ENCODE measurements at places on chromosomes 6 and 20.

- DNase-seq, result peak; percentile 63
Measured at GRCh38 chr20:3172933-3173609, at the start of gene LZTS3. Gene LZTS3 (minus strand): TSS chr20:3173549. CDS start chr20:3167163, 6,386 bp downstream.

DNA sequence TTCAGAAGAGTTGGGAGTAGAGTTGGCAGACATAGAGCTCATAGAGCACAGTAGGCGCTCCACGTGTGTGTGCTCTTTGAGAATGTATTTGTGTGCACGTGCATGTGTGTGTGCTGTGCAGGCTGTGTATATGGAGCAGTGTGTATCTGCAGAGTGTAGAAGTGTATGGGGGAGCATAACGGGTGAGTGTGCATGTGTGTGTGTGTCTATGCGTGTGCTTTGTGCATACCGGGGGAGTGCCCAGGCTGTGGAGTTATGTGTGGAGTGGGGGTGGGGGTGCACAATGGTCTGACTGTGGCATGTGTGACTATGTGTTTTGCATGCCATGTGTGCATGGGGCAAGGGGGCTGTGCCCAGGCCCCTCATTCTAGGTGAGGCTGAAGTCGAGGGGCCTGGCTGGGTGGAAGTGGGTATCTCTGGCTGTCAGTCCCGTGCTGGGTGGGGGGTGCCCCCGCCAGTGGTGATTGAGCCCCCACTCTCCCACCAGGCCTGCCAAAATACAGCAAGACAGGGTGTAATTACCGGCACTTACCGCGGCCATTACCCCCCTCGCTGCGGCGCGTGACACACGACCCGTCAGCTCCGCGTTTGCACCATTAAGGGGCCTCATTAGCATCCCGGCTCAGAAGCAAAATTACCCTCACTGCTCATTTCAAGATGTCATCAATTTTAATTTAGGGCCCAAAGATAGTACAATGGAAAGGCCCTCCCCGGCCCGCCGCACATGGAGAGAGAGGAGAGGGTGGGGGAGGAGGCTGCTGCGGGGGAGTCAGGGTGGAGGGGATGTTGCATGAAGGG is 39.1 kb downstream of the MDFI start:
- DNase-seq, result no peak

DNA sequence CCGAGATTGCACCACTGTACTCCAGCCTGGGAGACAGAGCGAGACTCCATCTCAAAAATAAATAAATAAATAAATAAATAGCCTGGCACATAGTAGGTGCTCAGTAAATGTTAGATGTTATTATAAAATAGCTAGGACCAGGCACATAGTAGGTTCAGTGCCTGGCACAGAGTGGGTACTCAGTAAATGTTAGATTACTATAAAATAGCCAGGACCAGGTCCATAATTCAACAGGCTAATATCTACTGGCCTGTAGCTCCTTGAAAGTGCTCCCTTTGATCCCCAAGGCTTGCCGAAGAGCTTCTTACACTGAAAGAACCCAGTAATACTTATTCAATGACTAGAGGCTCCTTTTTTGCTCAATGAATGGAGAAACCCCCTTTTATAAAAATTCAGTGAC is 215.1 kb upstream of the ZNF217 start:
- DNase-seq, result no peak

DNA sequence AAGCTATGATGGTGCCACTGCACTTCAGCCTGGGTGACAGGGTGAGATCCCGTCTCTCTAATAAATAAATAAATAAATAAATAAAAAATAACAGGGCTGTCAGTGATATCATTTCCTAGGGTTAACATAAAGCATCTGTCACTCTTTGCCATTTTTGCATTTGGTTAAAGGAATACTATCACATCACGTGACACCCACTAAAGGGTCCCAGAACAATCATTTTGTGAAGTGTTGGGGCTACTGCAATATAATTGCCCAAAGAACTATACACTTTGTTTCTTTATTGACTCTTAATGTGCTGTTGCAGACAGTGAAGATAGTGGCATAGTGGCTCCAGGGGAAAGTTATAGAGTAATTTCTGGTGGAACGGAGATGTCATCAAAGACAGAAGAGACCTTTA is 176.5 kb upstream of the MMS22L start:
- DNase-seq, result no peak

DNA sequence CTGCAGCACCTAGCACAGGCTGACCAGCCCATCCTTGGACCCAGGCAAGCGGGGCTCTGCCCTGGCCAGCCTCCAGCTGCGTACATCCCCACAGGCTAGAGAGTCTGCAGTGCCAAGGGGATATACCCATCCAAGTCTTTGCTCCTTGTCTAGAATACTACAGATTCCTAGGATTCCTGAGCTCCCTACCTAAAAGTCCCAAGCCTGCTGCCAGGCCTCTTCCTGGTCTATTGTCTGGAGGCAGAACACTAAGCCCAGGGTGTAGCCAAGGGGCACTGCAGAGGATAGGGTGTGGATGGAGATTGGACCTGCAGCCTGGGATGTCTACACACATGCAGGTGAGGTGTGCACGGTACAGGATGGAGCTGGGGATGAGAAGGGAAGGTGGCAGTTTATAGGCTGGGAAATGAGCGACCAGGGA is 90.0 kb upstream of the SIRPA start:
- DNase-seq, result no peak

DNA sequence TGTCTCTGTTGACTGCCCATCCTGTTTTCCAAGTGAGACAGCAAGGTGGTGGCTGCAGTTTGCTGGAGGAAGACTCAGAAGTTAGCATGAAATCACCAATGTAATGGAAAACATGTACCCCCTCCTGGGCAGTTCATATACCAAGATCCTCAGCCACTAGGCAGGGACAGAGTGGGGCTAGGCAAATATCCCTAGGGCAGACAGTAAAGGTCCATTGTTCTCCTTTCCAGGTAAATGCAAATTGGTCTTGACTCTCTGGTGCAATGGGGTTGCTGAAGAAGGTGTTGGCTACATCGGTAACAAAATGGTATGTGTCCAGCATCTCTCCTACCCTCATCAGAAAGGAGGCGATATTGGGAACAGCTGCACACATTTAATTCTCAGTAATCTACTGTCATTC is 233.6 kb upstream of the SOX4 start:
- no peak for DNase-seq

GRCh38 chr6:129124347-129124746 is 241.4 kb downstream of the LAMA2 start:
- no peak for DNase-seq

GRCh38 chr6:23533311-23533710 is 592.7 kb upstream of the NRSN1 start:
- DNase-seq, result no peak

DNA sequence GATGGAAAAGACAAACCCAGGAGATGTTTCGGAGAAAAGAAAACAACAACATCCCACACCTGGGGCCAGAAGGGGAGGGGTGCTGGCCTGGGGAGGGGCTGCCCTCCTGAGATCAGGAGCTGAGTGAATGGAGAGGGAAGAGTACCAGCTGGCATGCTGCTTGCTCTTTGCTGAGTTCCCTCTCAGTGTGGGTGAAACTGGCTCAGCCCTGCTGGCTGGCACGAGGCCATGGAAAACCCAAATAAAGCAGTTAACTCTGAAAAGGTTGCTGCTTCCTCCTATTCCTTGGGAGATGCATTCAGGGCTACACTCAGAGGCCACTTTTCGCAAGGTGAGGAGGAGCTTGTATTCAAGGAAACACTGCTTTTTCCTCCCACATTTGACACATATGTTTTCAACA is 8.0 kb upstream of the KCNK16 start:
- DNase-seq, result no peak

DNA sequence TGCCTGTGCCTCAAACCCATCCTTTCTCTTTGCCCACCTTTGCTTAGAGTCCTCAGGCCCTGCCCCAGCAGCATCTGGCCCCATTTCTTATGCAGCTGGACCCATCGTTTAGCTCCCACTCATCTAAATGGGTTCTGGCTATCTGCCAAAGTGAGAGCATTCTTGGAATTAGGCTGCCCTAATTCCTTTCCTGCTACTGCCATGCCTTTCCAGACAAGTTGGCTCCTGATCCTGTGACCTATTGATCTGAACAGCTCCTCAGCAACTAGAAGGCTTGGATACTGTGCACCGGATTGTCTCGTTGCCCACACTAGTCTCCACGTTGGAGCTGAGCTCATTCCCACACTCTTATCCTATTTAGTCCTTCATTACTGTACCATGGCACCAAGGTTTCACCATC is 22.9 kb downstream of the DZANK1 start:
- DNase-seq, result no peak

DNA sequence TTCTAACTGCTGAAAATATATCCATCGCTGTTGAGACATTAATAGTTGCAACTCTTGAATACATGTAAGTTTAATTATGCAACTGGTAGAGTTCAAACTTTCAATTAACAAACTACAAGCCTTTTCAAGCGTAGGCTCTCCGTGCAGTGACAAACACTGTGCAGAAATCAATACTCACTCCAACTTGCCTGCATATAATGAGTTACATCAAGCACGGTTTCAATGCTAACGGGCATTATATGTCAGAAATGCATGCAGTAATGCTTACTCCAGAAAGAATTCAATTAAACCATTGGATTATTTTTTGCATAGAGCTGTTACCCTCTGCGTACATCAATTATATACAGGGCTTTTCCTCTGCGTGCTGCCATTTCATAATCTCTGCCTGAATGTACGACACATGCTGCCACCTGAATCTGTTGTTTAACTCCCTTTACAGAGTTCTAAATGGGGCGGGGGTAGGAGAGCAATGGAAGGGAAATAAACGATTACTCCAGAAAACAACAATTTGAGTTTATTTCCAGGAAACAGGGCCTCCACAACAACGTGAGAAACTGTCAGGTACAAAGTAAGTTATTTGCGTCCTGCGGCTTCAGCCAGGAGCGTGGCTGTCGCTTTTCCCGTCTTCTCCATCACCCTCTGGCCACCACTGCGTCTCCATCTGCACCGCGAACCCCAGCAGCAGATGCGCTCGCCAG is 1.8 kb downstream of the PTPRK start:
- DNase-seq, result no peak

DNA sequence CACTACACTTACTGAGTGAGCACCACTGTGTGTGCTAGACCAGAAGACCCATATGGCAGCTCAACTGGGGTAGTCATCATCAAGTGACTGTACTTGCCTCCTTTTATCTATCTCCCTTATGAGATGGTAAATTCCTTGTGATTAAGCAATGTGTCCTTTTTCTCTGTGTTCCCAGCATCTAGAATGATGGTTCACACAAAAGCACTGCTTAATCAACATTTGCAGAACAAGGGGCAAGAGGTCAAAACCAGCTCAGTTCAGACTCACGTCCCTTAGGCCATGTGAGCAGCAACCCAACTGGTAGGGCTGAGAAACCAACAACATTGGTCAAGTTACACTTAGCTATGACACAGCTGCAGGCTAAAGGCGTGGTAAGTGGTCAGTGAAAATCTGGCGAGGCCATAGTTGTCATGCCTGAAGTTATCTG is 10.0 kb downstream of the TRAM2 start:
- DNase-seq, result no peak

- no peak for DNase-seq
Measured at GRCh38 chr6:14713966-14714631, 531.8 kb upstream of the JARID2 start.

DNA sequence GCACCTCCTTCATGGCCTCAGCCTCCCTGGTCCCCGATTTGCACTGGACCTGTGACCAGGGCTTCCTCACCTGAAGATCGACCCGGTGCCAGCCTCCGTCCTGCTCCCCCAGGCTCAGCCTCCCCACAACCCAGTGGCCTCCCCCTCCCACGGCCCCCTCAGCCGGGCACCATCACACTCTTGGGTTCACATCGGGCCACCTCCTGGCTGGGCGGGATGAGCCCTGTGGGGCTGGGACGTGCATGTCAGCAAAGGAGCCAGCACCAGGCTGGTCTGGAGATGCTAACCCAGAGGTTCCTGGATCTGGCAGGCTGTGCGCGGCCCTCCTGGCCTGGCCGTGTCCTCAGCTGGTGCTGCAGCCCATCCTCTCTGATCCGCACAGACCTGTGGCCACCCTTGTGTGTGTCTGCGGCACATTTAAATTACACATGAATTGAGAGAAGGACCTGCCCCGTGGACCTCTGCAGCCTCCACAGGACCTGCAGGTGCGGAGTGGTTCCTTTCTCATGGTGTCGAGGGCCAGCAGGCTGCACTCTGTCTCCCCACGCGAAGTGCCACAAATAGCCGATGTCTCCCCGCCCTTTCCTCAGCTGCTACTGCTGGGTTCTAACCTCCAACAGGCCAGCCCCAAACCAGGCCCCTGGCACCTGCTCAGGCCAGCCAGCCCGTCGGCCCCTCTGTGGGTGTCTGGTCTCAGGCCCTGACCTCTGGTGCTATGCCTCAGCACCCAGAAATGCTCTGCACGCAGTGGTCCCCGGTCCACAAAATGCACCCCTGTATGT is 237.5 kb downstream of the ERMARD start:
- DNase-seq, result no peak

- no peak for DNase-seq
Measured at GRCh38 chr6:82645536-82646230, 282.1 kb downstream of the TPBG start.

GRCh38 chr20:1187605-1188171 is 2.9 kb upstream of the TMEM74B start:
- no peak for DNase-seq

GRCh38 chr20:63150911-63151531 is 64.9 kb downstream of the YTHDF1 start:
- DNase-seq, result no peak

GRCh38 chr6:87922947-87923330 is 124.7 kb upstream of the SPACA1 start:
- no peak for DNase-seq

DNA sequence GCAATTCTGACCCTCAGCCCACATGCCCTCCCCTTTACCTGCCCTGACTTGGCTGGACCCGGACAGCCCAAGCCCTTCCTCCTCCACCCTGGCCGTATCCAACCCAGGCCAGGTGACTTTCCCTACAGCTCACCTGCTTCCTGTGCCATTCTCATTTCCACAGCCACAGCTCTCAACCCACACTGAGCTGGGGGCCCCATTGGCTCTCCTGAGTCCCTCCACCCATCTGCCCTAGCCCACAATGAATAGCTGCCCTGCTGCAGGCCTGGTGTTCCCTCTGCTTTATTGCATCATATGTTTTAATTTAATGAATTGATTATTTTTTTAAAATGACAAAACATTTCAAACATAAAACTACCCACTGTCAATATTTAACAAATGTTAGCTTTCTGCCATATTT is 118.5 kb upstream of the BACH2 start:
- DNase-seq, result no peak

DNA sequence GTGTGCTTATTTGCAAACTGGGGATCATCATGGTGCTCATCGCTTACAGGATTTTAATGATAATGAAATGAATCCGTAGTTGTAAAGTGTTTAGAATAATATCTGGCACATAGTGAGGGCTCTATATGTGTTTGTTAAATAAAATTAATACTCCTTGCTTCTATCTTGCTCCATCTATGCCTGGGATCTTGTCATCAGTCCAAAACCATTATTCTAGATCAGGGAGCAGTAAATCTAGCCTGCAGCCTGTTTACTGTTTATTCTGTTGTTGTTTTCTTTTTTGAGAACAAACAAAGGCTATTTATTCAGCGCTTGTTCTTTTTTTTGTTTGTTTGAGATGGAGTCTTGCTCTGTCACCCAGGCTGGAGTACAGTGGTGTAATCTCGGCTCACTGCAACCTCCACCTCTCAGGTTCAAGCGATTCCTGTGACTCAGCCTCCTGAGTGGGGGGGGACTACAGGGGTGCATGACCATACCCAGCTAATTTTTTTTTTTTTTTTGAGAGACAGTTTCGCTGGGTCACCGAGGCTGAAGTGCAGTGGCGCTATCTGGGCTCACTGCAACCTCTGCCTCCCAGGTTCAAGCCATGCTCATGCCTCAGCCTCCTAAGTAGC is 8.1 kb downstream of the ACOT8 start:
- DNase-seq, result no peak
